ENCODE measurements at places on chromosomes 5 and 9.

- DNase-seq: no peak
These were observed 109.8 kb upstream of the ST8SIA4 start for GRCh38 chr5:101012880-101013279.

DNA sequence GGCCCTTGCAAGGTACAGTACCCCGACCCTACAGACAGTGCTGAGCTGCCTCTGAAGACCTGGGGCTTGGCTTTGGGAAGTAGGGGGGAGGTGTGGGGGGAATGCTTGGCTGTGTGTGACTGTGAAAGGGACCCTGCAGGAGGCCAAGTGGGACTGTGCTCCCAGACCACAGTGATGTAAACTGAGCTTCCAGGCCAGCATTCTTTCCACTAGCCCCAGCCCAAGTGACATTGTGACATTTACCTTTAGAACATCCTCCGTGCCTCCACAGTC is 31.2 kb downstream of the HMCN2 start:
- no peak for DNase-seq

- no peak for DNase-seq
These were observed 13.1 kb downstream of the LOX start for GRCh38 chr5:122064992-122065391.

DNA sequence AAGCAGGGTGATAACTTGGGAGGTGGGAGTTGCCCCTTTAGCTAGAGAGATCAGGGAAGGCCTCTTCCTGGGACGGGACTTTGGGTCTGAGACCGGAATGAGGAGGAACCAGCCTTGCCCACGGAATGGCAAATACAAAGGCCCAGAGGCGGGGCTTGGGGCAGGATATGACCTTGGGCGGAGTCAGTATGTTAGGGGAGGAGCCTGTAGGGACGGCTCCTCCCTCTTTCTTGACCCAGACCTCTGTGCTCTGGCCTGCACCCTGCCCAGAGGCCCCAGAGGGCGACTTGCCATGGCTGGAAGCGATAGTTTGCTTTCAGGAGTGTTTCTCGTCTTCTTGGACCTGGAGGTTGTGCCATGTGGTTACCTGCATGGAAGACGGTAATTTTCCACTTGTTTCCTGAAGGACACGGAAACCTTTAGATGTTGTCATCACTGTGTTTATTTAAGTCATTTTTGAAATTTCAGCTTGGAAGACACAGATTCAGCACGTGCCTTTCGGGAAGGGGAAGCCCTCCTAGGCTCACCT is 85.6 kb downstream of the DAB2IP start:
- DNase-seq: no peak

DNA sequence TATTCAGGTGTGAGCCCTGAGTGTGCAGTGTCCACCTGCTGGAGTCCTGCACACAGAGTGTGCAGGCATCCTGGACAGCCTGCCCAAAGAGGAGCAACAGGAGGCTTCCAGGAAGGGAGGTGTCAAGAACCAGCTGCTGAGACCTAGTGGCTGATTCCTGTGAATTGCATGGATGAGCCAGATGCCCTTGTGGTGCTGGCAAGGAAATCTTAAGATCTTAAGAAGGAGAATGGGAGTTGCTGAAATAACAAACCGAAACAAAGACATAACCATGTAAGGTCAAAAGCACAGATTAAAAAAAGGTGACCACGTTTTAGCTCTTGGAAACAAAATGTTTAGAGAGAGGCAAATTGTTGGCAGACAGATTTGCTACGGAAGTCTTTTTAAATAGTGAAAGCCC is 29.3 kb upstream of the RPS23 start:
- DNase-seq: no peak

GRCh38 chr5:114447084-114447773 is 85.4 kb downstream of the KCNN2 start:
- no peak for DNase-seq

GRCh38 chr5:61965490-61965889 is 340.5 kb upstream of the KIF2A start:
- no peak for DNase-seq

DNA sequence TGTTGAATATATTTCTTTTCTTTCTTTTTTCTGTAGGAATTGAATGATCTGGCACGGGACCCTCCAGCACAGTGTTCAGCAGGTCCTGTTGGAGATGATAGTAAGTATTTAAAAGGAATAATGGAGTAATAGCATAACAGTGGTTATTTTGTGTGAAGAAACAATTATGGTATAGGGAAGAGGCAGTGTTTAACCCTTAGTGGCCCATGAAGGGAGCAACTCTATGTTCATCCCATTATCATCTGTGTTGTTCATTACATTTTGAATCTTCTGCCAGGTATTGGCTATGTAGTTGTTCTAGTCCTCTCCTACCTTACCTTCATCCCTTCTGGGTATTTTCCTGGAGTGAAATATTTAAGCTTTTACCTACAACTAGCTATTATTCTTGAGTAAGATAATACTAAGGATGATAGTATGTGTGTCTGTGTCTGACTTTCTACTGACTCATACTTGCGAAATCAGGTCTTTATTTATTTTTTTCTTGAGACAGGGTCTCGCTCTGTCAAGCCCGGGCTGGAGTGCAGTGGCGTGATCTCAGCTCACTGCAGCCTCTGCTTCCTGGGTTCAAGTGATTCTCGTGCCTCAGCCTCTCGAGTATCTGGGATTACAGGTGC is 39.3 kb downstream of the UBE2D2 start:
- DNase-seq: no peak

DNA sequence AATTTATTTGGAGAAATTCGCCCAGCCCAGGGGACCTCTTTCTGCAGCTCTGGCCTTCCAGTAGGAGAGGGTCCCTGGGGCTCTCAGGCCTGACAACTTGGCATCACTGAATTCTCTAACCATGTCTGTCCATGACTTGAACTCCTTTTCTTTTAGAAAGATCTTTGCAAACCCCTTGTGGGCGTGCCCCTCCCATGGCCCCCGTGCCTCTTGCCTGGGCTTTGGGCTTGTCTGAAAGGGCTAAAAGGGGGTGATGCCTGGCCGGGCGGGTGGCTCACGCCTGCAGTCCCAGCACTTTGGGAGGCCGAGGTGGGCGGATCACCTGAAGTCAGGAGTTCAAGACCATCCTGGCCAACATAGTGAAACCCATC is 3.2 kb upstream of the SQSTM1 start:
- DNase-seq: no peak

- DNase-seq: peak; percentile 7
These were observed 47.4 kb upstream of the NKD2 start for GRCh38 chr5:961002-961710.

GRCh38 chr5:60101573-60101972 is 208.0 kb upstream of the PDE4D start:
- no peak for DNase-seq

- DNase-seq: no peak
These were observed 3.5 kb upstream of the F2RL2 start for GRCh38 chr5:76626738-76627137.

DNA sequence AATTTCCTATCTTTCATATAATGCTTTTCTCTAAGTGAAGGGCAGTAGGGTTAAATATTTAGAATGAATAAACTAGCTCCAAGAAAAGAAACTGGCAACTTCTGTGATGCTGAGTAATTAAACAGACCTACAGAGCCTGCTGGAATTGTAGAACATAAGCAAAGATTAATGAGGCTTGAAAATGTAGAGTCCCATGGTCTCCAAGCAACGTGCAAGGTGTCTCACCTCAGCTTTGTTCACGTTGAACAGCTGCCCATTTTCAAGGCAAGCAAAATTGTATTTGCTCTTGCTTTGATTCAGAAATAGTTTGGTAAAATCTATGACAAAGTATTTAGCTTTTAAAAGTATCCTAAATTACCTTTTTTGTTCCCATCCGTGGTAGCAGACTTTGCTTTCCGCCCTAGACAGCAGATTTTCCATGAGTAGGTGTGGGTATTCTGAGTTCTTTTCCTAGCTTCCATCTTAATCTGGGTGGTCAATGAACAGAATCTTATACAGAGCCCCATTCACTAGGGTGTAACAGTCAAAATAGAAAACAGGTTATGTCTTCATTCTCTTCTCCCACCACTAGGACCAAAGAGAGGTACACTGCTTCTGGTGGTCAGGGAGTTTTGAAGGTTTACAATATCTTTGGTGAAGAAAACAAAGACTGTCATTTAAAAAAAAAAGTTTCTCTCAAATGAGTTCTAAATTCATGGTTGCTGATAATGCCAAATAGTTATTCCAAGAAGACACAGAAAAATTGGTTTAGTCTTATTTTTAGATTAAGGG is 52.1 kb upstream of the TYRP1 start:
- no peak for DNase-seq

DNA sequence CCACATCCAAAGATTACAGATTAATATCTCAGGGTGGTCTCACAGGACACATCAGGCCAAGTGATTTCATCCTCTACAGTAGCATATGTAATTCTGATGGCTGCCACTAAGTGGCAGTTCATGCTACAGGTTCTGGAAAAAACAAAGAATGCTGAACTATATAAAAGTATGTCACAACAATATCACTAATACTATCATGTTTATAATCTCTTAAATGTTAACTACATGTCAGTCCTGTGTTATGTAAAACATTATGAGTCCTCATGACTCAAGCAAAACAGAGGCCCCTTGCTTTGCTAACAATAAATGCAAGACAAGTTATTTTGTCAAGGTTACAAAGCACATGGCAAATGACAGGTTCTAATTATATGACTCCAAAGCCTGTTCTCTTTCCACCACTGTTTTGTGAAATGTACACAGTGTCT is 233.2 kb downstream of the FBXL17 start:
- peak; percentile 28 for DNase-seq

DNA sequence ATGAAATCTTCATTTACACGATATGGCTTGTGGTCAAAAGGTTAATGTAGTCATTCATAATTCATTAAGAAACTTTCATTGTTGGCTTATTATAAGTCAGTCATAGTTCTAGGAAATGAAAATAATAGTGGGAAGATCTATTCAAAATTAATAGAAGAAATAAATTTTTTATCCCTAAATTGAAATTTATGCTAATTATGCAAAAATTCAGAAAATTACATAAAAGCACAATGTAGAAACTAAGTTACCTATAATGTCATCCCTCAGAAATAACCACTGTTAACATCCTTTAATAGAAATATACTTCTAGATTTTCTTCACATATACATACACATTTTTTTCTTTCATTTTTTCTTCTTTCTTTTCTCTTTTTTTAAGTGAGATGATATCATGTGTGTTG is 15.9 kb upstream of the JAK2 start:
- DNase-seq: no peak

GRCh38 chr5:143355710-143356109 is 47.8 kb downstream of the NR3C1 start:
- DNase-seq: no peak

DNA sequence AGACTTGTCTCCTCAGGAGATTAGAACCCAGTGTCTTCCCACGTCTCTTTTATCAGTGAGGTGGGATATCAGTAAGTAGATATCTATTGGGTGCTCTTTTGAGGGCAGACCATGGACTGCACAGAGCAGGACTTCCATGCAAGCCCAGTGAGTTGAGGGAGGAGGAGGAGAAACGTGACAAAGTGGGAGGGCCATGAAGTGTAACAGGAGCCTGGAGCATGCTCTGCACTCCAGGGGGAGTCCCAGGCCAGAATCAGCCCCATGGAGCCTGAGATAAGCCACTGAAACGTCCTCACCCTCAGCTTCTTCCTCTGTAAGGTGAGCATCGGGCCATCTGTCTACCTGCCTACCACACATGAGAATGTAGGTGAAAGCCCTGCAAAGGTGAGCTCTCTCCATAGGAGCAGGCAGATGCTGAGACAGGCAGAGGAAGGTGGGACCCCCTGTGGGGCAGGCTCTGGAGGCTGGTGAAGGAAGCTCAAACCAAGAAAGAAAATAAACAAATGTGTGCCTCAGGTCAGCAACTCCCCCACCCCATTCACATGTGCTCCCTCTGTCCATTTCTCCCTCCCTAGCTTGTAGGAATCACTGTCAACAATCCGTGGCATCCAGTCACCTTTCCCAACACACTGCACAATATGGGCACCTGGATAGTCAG is 87.4 kb downstream of the NRG2 start:
- DNase-seq: no peak

DNA sequence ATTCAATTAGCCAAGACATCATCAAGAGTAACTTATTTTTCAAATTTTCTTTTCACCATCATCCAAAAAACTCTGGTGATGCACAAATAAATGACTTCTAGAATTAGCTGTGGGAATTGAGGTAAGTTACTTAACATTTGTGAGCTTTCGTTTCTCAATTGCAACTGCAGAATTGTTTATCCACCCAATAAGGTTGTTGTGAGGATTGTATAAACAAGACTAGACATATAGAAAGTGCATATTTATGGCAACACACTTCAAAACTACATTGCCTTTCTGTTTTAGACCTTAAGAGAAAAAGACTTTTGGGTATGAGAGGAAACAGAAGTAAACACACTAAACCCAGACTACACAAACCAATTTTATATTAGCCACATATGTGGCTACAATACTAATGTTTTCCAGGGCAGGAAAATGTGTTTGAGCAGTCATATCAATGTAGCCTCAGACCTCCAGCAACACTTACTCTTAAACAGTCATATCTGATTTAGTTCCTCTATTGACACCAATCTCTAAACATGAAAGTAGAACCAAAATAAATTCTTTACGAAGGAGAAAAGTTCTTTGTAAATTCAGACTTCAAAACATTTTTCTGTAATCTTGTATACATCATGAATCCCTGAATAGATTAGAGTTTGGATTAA is 488.0 kb upstream of the CYLC2 start:
- DNase-seq: no peak

DNA sequence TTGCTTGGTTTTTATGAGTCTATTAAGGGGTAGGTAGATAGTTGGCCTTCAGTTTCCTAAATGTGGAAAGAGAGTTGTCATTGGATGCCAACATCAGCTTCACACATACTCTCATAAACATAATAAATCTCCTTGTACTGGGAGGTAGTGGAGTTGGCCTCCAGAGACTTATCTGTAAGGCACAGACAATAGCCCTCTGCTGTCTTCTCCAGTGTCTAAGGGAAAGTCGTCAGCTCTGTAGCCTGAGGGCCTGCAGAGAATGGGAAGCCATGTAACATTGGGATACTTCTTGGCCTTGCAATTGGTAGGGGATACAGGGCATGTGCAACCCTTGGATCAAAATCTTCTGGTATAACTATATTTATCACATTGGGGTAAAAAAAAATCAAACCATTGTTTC is 331.9 kb upstream of the KLF9 start:
- DNase-seq: peak; percentile 32

GRCh38 chr5:150656191-150657132 is 4.6 kb upstream of the MYOZ3 start:
- DNase-seq: peak; percentile 88

- DNase-seq: no peak
These were observed 17.9 kb upstream of the AFF4 start for GRCh38 chr5:132981288-132981687.

DNA sequence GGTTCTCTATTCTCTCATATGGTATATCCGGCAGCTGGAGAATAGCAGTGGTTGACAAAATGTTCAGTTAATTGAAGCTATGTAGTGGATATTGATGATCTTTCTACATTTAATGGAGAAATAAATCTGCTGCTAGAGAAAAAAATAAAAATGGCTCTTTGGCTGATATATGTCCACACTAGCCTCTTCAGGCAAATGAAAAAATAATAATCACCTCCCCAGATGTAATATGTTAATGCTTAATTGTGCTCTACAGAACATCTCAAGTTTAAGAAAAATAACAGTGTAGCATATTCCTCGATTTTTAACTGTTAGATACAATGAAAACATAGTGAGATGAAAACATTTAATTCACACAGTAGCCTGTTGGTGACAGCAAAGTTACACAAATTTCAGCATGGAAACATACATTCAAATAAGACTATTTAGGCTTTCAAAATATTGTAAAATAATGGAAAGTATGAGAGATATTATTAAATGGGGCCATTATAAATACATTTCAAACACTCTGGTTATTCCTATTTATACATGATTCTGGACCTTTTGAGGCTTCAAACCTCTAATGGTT is 543.0 kb downstream of the MAT2B start:
- DNase-seq: no peak

- no peak for DNase-seq
These were observed 148.2 kb upstream of the CHD1 start for GRCh38 chr5:99076723-99077640.

Data from HAP-1 (cell line).